ENCODE measurements at places on chromosomes 12 and 14.

DNA sequence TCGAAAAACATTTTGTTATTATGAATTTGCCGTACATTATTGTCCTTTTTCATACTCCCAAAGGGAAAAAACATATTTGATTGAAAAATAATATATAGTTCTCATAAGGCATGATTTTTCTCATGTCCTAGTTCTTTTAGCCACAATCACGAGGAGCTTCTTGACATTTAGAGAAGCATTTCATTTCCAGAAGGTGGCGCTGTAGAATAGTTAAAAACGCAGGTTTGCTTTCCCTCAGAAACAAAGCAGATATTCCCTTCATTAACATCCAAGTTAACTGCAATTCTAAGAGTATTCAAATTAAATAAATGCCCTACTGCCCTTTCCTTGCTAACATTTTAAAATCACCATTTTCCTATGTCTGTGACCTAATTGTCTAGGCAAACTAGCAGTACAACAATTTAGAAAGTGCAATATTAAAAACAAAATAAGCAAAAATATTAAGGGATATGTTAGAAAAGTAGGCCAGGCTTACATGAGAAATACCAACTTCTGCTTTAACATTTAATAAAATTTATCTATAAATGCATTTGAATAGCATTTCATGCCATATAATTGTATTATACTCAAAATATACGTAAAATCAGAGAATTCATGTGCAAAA lies 10.9 kb upstream of the PIK3C2G start:
- DNase-seq = no peak

- DNase-seq = no peak
Observed at GRCh38 chr12:130216031-130216430, 53.8 kb downstream of the FZD10 start.

DNA sequence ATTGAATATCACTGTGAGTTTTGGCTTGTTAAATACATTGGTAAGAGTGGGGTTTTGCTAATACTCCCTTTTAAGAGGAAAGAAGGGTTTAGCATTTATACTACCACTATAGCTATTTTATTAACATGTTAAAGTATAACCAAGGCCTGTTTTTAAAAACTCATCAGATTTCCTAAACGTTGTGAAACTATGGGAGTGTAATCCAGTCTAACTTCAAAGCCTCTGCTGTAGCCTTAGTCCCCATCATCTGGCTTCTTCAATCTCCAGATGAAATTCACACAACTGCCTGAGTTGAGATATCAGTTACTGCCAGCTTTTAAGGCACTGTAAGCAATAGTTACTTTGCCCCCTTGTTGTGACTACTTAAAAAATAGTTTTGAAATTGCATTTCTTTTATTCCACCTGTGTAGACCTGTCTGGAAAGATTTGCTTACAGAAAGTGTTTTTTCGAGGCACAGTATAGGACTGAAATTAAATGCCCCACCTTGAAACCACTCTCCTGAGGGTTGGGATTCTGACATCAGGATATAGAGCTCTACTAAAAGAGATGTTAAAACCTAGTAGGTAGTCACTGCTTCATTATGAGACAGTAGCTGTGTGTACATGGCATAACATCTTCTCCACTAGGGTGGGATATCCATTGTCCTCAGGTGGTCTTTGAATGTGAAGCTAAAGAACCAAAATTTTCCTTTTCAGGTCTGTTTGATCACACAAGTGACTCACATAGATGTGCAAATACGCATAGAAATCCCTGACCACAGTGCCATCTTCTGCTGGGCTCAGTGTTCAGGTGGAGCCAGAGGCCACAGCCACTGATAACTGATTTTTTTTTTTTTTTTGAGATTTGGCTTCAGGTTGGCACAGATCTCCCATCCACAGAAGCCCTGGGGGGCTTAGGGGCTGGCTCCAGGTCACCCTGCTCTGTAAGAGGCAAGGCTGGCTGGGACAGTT lies 125.5 kb downstream of the DAAM1 start:
- no peak for DNase-seq

DNA sequence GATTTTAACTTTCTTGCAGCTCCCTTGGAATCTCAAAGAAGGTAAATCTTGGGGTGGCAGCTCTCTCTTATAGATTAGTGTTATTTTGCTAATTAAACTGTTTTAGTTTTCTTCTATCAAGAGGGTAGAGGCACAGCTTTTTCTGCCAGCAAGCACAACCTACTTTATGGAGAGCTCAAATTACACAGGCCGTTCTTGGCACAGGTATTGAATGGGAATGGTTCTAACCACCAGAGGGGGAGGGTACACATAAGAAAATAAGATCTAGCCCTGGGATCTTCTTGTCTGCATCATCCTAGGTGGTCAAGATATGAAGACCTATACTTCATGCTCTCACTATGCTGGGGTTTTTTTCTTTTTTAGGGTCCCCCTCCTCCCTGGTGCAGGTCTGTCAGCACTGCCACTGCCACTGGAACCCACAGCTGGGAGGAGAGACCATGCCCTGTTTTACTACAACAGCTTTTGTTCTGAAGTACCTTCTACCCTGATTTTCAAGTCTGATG lies 48.6 kb upstream of the STAC3 start:
- DNase-seq = no peak

GRCh38 chr14:93318927-93319326 lies 13.9 kb downstream of the BTBD7 start:
- DNase-seq = no peak

GRCh38 chr14:78863143-78863542 lies 693.0 kb downstream of the NRXN3 start:
- peak; percentile 4 for DNase-seq

DNA sequence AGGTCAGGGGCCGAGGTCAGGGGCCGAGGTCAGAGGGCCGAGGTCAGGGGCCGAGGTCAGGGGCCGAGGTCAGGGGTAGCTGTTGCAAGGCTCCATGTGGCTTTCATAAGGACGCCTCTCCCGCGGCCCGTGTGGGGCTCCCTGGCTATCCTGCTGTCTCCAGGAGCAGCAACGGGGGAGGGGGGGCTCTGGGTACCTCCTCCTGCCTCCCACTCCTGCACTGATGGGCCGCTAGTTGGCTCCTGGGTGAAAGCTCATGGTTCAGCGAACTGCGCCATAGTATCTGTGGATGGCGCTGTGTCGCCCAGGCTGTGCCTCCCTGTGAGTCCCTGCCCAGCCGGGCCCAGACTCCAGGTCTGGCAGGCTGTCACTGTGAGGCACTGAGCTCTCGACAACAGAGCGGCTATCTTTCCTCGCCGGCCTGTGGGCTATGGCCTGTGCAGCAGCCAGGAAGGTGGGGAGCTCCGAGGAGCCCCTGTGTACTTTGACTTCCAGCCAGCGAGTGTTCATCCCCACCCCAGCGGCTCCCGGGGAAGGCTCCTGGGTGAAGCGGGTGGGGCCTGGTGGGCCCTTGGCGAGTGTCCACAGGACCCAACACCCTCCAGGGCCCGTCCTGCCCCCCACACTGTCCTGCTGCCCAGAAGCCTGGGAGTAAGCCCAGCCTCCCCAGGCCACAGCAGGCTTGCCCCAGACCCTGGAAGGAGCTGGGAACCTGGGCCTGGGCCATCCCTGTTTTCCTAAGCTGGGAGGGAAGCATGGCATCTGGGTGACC lies 8.1 kb downstream of the RFLNA start:
- DNase-seq = no peak

- DNase-seq = no peak
Observed at GRCh38 chr12:126343321-126343720, 1278.1 kb downstream of the AACS start.

DNA sequence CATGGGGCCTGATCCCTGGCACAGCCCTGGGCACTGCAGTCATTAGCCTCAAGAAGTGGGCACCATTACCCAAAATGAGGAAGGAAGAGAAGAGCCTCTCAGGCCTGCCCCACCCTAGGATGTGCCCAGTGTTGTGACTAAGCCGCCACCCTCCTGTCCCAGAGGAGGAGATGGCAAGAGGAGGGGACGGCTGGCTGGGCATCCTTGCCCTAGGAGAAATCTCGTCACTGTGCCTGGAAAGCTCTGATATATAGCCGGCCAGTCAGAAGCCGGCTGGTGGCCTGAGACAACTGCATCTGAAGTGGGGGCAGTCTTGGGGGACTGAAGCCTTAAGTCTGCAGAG lies 115.2 kb downstream of the LGMN start:
- peak; percentile 43 for DNase-seq

- DNase-seq = peak; percentile 71
Observed at GRCh38 chr12:14394317-14395073, 29.0 kb downstream of the ATF7IP start.

- no peak for DNase-seq
Observed at GRCh38 chr12:121837680-121838079, 21.0 kb downstream of the HPD start.

GRCh38 chr12:32139064-32139421 lies 32.4 kb downstream of the BICD1 start:
- peak; percentile 89 for DNase-seq

DNA sequence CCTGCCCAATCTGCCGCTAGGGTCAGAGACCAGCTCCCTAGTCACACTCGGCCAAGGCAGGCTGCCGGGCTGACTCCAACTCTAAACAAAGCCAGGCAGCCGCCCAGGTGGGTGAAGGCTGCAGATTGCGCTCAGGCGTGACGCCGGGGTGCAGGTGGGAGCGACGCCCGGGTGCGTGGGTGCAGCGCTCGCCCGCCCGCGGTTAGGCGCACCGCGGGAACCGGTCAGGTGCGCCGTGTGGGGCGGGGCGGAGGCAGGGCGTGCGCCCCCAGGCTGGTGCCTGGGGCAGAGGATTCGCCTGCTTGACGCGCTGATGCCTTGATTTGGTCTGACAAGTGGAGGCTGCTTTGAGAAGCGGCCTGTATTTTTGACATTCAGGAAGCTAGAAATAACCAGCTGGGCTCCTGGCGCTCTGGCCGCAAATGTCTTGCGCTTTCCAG lies 126.7 kb upstream of the HIF1A start:
- DNase-seq = peak; percentile 94

GRCh38 chr12:64042911-64043310 lies 179.2 kb downstream of the KICS2 start:
- DNase-seq = no peak

- peak; percentile 30 for DNase-seq
Observed at GRCh38 chr12:13981990-13982389, 588 bp upstream of the GRIN2B start.

DNA sequence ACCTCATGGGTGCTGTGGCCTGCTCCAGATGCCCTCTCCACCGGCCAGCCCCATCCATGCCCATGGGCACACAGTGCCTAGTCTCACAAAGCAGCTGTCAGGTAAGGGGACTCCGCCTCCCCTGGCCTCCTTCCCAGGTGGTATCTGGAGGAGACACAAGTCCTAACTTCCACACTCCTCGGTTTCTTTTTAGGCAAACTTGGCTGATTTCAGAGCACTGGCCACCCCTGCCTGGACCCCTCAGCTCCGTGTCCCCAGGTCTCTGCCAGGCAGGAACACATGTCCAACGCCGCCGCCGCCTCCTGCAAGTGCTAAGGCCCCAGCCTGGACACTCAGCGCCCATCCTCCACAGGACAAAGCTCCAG lies 324.1 kb upstream of the DIO3 start:
- no peak for DNase-seq

DNA sequence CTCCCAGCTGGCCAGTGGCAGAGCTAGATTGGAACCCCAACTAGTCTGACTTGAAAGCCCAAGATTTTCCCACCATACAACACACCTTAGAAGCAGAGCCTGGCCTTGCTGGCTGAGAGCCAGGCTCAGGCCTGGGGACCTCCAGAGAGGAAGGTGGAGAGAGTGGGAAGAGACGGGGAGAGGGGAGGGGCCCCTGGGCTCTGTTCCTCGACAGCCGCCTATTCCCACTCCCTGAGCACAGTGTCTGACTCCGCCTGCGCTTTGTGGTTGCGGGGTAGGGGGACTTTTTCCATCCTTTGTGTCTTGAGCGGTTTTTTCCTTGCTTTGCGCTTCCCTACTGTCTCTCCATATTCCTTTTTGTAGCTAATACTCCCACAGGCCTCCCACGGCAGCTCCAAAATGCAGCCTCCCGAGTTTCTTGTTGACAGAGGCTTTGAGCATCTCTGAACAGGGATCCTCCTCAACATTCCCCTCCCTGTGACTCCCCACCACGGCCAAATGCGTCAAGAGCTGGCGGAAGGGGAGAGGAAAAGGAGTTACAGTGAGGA lies 4.0 kb upstream of the KCNH3 start:
- no peak for DNase-seq

GRCh38 chr12:58346032-58346632 lies 404.8 kb downstream of the ATP23 start:
- peak; percentile 26 for DNase-seq

DNA sequence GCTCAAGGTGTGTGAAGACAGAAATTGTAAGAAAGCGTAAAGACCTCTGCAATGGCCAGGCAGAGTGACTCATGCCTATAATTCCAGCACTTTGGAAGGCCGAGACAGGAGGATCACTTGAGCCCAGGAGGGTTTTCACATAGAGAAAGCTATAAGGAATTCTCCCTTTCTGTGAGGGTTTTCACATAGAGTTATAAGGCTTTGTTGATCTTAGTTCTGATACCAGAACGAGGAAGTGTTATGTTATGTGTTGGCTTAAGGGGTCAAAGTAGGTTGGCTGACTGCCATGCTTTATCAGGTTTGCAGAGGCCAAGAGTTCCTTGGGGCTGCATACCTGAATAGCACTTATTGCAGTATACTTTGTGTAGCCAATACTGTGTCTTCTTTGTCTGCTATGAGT lies 139.1 kb downstream of the ERC1 start:
- DNase-seq = no peak

- DNase-seq = no peak
Observed at GRCh38 chr14:25237845-25238244, 187.9 kb upstream of the STXBP6 start.

- no peak for DNase-seq
Observed at GRCh38 chr12:116525418-116526001, 33.7 kb upstream of the MAP1LC3B2 start.

GRCh38 chr12:125530876-125531275 lies 465.6 kb downstream of the AACS start:
- no peak for DNase-seq

- DNase-seq = no peak
Observed at GRCh38 chr14:75044322-75044721, 6.9 kb downstream of the MLH3 start.

- peak; percentile 67 for DNase-seq
Observed at GRCh38 chr12:47838286-47838931, 18.7 kb upstream of the HDAC7 start.

DNA sequence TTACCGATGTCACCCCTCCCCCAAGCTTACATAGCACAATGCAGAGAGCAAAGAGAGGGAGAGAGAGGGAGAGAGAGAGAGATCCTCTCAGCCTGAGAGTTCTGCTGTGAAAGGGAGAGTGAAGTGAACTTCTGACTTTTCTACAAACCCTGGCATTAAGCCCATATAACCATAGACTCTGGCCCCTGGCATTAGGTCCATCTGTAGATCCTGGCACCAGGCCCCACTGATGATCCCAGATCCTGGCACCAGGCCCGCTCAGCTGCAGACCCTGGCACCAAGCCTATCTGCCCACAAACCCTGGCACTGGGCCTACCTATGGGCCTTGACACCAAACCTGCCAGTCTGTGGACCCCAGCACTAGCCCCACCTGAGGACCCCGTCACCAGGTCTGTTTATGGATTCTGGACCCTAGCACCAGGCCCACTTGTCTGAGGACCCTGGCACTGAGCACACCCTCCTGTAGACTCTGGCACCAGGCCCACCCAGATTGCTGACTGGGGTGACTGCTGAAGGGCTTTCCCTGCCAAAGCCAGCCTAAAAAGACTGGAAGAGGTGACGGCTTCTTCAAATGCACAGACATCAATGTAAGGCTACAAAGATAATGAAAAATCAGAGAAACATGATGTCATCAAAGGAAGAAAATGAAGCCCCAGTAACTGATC lies 14.5 kb upstream of the KRT83 start:
- DNase-seq = no peak

- DNase-seq = no peak
Observed at GRCh38 chr14:63777024-63777423, 49.2 kb upstream of the SGPP1 start.
